ENCODE measurements at places on chromosomes 1 and 21.
A peak's percentile ranks its signal among the peaks of the same experiment; 100 is the strongest.

DNA sequence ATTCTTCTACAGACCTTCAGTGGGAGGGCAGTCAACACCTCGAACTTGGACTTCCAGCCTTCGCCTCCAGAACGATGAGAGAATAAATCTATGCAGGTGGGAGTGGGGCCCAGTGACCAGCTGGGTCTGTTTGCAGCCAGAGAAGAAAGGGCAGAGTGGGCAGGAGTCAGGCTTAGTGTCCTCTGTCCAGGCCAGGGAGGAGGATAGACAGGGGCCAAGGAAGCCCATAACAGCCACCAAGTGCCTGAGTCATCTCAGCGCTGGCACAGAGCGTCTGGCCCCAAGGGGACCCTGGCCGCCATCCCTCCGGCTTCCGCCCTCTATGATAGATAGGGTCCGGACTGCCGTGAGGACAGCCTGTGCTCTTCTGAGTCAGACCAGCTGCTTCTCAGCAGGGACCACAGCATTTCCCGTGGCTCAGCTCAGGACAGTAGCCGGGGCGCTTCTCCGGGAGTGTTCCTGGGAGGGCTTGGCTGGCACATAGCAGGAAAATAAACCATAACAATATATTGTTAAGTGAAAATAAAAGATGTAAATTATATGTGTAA lies 133.1 kb upstream of the C1orf174 start:
- no peak for DNase-seq

GRCh38 chr1:179026813-179027669 lies 1.3 kb downstream of the FAM20B start:
- no peak for DNase-seq

DNA sequence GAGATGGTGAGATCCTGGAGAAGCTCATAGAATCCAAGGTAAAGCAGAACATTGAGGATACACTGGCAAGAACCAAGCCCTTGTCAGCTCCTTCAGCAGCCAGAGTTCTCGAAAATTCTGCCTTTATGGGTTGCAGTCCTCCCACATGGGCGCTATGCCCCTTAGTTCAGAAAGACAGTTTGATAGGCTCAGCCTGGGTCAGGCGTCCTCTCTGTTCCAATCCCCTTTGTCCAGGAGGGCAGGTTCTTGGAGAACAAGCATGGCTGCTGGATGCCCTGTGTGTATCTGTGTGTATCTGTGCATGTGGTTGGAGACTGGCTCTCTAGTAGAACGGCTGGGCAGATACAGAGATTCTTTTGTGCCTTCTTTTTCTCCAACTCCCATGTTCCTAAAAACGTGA lies 8.0 kb upstream of the NBL1 start:
- no peak for DNase-seq

- no peak for DNase-seq
Measured at GRCh38 chr1:47830641-47831333, 166.4 kb downstream of the TRABD2B start.

DNA sequence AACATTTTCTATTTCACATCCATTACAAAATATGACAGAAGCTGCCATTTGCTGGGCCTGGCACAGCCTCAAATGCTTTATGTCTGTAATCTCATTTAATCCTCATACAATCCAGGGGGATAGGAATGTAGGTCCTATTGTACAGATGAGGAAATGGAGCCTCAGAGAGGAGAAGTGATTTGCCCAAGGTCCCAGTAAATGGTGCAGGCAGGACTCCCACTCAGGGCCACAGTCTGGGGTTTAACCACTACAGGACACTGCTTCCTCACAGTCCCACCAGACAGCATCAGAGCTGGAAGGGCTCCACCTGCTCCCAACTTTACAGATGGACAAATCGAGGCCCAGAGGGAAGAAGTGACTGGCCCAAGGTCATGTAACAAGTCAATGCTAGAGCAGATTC lies 20.6 kb upstream of the RNF19B start:
- DNase-seq = no peak

DNA sequence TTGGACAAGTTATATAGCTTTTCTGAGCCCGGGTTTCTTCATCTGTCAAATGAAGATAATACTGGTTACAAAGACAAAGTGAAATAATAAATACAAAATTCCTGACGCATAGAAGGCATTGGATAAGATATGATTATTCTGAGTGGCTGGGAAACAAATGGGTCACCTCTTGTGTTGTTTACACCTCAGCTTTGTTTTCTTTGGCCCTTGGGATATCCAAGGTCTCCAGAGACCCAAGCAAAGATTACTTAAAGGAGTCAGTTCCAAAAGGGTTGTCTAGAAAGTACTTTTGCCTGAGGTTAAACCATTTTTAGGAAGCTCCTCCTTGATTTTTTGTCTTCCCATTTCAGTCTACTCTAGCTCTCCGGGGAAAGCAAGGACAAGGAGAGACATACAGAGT lies 9.7 kb downstream of the KHDRBS1 start:
- DNase-seq = no peak

DNA sequence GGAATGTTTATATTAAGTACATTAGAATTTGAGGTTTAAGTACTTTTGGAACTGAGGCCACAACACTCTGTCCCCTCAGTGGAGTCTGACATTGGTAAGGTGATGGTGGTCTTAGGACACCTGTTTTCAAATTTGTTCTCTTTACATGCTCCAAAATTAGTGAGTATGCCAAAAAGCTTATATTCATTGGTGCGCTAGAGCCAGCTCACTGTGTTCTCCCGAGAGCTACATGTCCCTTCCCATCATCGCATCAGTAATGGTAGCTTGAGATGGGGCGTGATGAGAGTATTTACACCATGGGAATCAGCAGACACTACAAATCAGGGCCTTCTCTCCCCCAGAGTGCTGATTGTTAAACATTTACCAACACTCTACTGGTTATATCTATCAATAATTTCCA lies 19.5 kb downstream of the ETS2 start:
- no peak for DNase-seq

- no peak for DNase-seq
Measured at GRCh38 chr1:223386013-223386412, 7.2 kb upstream of the CCDC185 start.

- no peak for DNase-seq
Measured at GRCh38 chr1:6461051-6461530, 4.9 kb downstream of the TNFRSF25 start.

GRCh38 chr1:66000033-66000637 lies 207.4 kb downstream of the PDE4B start:
- DNase-seq = no peak

DNA sequence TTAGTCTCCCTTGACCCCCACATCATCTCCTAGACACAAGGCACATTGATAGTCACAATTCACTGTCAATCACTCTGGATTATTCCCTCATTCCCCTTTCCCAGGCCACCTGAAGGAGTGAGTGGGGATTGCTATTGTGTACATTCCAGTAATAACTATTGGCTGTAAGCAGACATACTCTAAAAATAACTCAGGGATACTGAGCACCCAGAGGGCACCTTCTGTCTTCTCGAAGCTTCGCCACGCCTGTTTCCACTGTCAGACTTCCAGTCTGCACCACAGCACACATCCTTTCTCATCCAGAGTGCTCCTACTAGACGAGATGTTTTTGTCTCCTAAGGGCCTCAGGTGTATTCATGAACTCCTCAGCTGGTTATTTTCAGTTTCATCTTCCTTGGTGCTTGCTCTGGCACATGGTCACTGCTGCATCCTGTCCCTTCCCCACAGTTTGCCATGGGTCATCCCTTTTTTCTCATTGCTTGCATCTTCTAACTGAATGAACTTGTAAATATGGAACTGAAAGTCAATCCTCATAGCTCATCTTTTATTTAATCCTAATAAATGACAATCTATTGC lies 848 bp upstream of the APOBEC4 start:
- no peak for DNase-seq

DNA sequence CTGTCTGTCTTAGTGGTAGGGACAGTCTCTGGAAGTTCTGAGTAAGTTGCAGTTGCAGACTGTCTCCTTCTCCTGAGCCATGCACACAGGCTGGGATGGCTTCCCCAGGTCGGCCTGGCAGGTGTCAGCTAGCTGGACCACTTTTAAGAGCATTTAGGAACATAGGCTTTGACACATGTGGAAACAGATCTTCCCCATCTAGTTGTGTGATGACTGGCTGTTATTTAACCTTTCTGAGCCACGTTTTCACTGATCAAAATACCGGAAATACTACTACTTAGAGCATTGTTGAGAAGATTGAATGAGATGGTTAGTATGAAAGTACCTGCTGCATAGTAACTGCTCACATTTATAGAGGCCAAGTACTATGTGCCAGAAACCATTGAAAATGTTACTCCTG lies 6.2 kb upstream of the MAPKAPK2 start:
- no peak for DNase-seq

DNA sequence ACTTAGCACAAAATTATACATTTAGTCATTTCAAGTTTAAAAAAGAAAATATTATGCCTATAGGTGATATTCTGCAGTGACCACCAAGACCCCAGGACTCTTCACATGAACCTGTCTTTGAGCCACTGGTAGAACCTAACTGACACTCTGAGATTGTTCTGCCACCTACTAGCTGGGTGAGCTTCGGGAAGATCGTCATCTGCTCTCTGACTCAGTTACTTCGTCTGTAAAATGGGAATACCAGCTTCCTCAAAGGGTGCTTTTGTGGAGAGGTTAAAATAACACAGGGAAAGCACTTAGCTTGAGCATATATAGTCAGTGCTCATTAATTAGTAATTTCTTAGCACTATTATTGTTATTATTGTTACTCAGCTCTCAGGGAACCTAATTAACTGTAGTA lies 228.5 kb upstream of the JUN start:
- DNase-seq = no peak

DNA sequence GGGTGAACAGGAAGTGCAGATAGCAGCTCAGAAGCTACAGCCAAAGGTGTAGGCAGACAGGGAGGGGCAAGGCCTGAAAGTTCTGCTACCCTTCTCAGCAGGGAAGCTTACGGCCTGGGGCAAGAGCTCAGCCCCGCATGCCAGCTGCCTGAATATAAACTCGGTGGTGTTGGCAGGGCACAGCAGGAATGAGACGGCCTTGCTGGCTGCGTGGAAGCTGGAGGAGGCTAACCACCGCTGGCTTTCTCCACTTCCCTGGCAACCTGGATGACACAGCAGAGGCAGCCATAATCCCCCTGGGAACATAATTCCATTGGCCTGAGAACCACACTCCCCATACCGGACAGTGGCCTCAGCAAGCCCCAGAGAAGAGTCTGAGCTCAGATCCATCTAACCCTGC lies 81.9 kb upstream of the PRRC2C start:
- no peak for DNase-seq

GRCh38 chr1:212967801-212968200 lies 17.5 kb downstream of the VASH2 start:
- peak; percentile 30 for DNase-seq

DNA sequence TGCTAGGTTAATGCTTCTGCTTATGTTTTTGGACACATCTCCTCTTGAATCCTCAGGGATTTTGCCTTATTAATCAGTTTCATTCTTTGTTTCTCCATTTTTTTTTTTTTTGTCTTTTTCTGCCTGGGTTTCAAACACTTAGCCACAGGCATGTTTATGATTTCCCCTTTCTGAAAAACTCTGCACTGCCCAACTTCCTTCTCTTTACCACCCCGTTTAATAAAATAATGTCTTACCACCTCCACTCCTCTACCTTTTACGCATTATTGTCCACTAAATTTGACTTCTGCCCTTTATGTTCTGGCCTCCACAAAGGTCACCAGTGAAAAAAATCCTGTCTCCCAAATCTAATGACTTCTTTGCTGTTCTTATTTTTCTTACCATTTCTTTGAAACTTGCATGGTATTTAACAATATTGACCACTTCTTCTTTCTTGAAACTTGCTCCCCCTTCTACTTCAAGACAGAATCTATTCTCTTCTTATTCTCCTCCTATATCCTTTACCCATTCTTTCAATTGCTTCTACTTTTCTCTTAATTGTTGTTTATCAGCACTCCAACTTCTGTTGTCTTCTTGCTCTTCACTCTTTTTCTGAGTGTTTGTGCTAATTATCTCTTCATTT lies 150.3 kb downstream of the TNFSF18 start:
- no peak for DNase-seq

Measured in erythroblast (primary cell).